Transverse colon (tissue), 4 donors: ENCODE measurements at places on chromosomes 7 and 10. TPM values are rescaled to one million over a fixed set of nuclear protein-coding genes. Genes with fewer than 3 reads are reported as not detected.

DNA sequence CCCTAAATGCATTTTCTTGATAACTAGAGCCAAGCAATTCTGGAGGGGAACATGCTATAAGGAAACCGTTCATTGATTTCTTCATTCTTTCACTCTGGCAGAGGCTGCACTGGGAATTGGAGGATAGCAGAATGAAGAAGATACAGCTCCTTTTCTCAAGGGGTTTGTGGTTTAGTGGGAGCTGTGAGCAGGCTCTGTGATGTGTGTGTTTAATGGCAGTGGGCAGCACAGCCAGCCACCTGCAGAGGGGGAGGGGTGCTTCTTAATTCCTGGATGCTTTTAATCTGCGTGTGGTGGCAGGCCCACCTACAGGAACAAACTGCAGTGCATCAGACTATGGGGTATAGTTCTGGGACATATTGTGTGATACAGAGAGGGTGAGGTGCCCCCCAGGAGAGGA lies 31.9 kb downstream of the RPS24 start:
- H3K27me3 ChIP-seq, result no peaks in the 10 kb centered on the region
- no peak overlapping the region for H3K27ac ChIP-seq
- H3K4me3 ChIP-seq, result no peak overlapping the region

GRCh38 chr7:133091943-133092464 lies 10.1 kb upstream of the CHCHD3 start:
- H3K4me1 ChIP-seq, result no peaks in the 10 kb centered on the region
- no peak overlapping the region for H3K4me3 ChIP-seq
- DNase-seq, result no peak
- H3K27me3 ChIP-seq, result no peaks in the 10 kb centered on the region

GRCh38 chr7:73382934-73383503 lies 50.6 kb upstream of the FZD9 start:
- no peak overlapping the region for H3K27ac ChIP-seq
- no peaks in the 10 kb centered on the region for H3K4me1 ChIP-seq
- H3K4me3 ChIP-seq, result no peak overlapping the region
- no peaks in the 10 kb centered on the region for H3K36me3 ChIP-seq
- DNase-seq, result no peak
- peaks cover 15% of the 10 kb centered on the region for H3K27me3 ChIP-seq

- no peak overlapping the region for H3K27ac ChIP-seq
- peaks cover 7% of the 10 kb centered on the region for H3K4me1 ChIP-seq
- no peaks in the 10 kb centered on the region for H3K27me3 ChIP-seq
- no peaks in the 10 kb centered on the region for H3K36me3 ChIP-seq
- no peak for DNase-seq
These were observed 31.3 kb downstream of the FAM204A start for GRCh38 chr10:118310822-118311221.

DNA sequence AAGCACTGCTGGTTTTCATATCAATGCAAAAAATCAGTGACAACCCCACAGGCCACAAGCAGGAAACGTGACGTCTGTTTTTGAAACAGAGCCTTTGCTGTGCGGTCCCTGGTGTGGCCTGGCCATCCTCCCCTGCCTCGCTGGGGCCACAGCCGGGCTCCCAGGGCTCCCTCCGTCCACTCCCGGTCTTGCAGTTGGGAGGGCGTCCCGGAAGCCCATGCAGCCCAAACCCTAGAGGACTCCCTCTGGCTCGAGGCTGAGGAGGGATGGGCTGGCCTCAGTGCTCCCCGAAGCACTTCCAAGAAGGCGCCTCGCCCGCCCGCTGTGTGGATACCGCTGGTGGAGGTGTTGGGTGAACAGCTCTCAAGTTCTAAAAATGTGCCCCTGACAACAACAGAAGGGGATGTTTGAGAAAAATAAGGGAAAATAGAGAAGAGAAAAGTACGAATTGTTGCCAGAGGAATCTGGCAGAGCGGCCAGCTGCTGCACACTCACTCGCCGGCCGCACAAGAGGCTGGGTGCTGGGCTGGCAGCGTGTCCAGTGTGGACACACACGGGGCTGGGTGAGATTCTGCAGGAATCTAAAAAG lies 73.5 kb downstream of the ZRANB1 start:
- H3K27me3 ChIP-seq, result no peaks in the 10 kb centered on the region
- H3K36me3 ChIP-seq, result no peaks in the 10 kb centered on the region
- no peak for DNase-seq
- no peak overlapping the region for H3K4me3 ChIP-seq
- H3K4me1 ChIP-seq, result peaks cover 30% of the 10 kb centered on the region
- H3K27ac ChIP-seq, result no peak overlapping the region

- no peaks in the 10 kb centered on the region for H3K27me3 ChIP-seq
- no peaks in the 10 kb centered on the region for H3K36me3 ChIP-seq
- no peak overlapping the region for H3K4me3 ChIP-seq
- peak overlapping the region; percentile 89 for H3K27ac ChIP-seq
- peaks cover 46% of the 10 kb centered on the region for H3K4me1 ChIP-seq
- peak; percentile 77 for DNase-seq
These were observed 162.6 kb upstream of the AKR1E2 start for GRCh38 chr10:4663162-4663992.

GPR85 gene
- not detected for total RNA-seq
